Activated T-cell treated with anti-CD3 and anti-CD28 coated beads, Interleukin-2, amount 50 U/mL, for 72 hours (primary cell): ENCODE measurements at places on chromosomes 11 and 22. TPM values are rescaled to one million over a fixed set of nuclear protein-coding genes. Genes with fewer than 3 reads are reported as not detected.

DNA sequence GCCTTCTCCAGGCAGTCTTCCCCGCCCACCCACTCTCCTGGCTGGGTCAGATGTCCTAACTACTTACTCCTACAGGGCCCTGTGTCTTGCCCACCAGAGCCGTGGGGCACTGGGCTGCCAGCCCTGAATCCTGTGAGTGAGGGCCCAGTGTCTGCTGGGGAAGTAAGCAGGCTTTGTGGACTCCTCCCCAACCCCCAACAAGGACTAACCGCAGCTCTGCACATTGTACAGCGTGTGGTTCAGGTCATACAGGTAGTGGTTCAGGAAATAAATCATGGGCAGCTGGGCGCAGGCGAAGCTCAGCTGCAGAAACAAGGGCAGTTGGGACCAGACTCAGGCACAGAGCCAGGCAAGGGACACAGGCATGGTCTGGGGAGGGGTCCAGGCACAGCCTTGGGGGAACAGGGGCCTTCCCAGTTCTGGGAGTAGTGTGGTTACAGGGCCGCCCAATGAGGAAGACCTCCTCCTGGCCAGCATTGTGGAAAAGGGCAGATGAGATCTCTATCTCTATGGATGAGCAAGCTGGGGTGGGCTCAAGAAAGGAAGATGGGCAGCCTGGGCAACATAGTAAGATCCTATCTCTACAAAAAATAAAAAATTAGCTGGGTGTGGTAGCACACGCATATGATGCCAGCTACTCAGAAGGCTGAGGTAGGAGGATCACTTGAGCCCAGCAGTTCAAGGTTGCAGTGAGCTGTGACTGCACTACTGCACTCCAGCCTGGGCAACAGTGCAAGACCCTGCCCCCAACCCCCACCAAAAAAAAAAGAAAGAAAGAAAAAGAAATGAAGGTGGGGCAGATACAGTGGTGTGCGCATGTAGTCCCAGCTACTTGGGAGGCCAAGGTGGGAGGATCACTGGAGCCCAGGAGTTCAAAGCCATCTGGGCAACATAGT, 5.5 kb downstream of the UNC93B1 start:
- no peak for DNase-seq
- H3K36me3 ChIP-seq: no peaks in the 10 kb centered on the region
- no peaks in the 10 kb centered on the region for H3K27me3 ChIP-seq
- peaks cover 35% of the 10 kb centered on the region for H3K4me1 ChIP-seq
- H3K27ac ChIP-seq: no peak overlapping the region
- H3K4me3 ChIP-seq: no peak overlapping the region

- no peaks in the 10 kb centered on the region for H3K27me3 ChIP-seq
- peaks cover 9% of the 10 kb centered on the region for H3K4me1 ChIP-seq
- no peak overlapping the region for H3K4me3 ChIP-seq
- peak overlapping the region; percentile 2 for H3K27ac ChIP-seq
Observed at GRCh38 chr11:18420067-18420466, 7.9 kb downstream of the LDHC start.

DNA sequence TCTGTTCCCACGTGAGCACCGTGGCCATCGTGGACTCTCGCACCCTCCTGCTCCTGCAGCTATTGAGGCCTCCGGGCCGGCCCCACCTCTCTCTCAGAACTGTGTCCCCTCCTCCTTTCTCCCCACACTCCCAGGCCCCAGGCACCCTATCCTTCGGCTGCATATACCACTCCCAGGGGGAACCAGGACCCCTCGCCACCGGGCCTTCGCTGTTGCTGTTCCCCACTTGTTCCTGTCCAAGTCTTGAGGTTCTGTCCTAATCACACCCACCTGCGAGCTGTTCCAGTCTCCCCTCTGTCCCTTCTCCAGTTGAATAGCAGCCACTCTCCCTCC, 43.0 kb upstream of the CDON start:
- H3K27me3 ChIP-seq: no peaks in the 10 kb centered on the region
- peaks cover 11% of the 10 kb centered on the region for H3K4me1 ChIP-seq
- no peaks in the 10 kb centered on the region for H3K36me3 ChIP-seq

The DNAJC4 gene
- total RNA-seq: 54.1 TPM

GRCh38 chr22:45819305-45819704, 147.7 kb downstream of the ATXN10 start:
- DNase-seq: no peak
- peaks cover 2% of the 10 kb centered on the region for H3K36me3 ChIP-seq
- H3K27me3 ChIP-seq: no peaks in the 10 kb centered on the region
- no peak overlapping the region for H3K27ac ChIP-seq
- no peak overlapping the region for H3K4me3 ChIP-seq

DNA sequence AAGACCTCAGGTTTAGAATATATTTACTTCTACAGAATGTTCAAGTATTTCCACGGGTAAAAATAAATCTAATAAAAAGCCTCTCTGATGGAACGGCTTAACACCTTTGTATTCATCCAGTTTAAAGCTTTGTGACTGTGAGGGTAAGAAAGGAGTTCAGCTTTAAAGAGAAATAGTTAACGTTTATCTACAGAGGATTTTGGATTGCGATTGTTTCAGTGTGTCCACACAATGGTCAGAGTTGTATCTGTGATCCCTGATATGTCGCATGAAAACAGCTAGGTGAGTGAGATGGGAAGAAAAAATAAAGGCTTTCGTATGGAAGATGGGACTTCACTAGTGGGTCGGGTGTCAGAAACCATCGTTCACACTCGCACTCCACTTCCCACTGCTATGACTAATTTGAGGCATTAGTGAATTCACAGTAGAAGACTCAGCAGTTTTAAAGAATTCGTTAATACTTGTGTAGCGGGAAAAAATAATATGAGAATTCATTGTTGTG, 1.6 kb downstream of the APLP2 start:
- H3K27ac ChIP-seq: peak overlapping the region; percentile 48
- no peak for DNase-seq
- peaks cover 28% of the 10 kb centered on the region for H3K27me3 ChIP-seq
- H3K36me3 ChIP-seq: no peaks in the 10 kb centered on the region

- H3K4me1 ChIP-seq: no peaks in the 10 kb centered on the region
- peaks cover 6% of the 10 kb centered on the region for H3K36me3 ChIP-seq
- no peak for DNase-seq
- H3K27ac ChIP-seq: no peak overlapping the region
Observed at GRCh38 chr11:91960770-91961169, 263.8 kb upstream of the FAT3 start.

DNA sequence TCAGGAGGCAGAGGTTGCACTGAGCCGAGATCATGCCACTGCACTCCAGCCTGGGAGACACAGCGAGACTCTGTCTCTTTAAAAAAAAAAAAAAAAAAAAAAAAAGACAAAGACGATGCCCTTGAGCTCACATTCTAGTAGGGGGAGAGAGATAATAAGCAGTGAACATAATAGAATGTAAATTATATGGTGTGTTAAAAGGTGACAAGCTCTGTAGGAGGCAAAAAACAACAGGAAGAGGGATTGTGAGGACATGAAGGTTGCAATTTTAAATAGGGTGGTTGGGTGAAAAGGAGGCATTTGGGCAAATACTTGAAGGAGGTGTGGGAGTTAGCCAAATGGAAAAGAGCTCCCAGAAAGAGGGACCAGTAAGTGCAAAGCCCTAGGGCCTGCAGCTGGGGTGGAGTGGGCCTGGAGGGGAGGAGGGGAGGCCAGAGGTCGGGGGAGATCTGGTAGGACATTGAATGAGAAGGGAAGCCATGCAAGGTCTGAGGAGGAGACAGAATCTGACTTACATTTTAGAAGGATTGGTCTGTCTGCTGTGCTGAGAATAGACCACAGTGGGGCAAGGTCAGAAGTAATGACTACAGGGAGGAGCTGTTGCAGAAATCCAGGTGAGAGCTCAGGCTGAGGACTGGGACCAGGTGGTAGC, 26.6 kb downstream of the P2RY2 start:
- no peaks in the 10 kb centered on the region for H3K36me3 ChIP-seq
- no peak overlapping the region for H3K4me3 ChIP-seq
- H3K27ac ChIP-seq: no peak overlapping the region

DNA sequence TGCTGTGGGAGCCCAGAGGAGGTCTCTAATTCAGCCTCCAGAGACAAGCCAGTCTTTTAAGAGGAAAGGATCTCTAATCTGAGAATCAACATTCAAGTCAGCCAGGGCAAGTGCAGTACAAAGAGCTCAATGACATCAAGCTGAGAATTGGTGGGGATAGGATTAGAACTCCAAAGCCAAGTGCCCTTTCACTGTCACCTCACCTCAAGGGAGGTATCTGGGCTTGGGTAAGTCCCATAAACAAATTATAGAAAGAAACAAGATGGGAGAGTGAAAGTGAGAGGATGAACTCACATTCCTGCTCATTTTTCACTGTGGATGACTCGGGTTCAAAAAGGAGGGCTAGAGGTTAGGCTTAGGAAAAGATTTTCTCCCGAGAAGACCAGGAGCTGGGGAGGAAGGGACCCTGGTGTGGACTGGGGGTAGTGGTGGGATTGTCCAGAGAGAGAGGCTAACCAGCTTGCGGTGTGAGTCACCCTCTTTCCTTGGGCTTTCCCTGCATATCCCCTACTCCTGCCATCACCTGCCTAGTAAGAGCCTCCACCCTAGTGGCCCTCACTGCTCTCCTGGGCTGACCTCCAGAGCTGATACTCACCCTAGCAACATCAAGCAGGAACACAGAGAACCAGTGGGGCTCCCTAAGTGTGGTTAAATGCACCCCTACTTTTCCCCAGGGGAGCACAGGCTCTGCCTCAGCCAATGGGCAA, 70.4 kb downstream of the RRM1 start:
- no peaks in the 10 kb centered on the region for H3K27me3 ChIP-seq
- H3K27ac ChIP-seq: no peak overlapping the region
- no peak for DNase-seq
- H3K4me1 ChIP-seq: no peaks in the 10 kb centered on the region
